ENCODE measurements at places on chromosomes 5 and 9.

GRCh38 chr5:179414459-179415261, 69.4 kb upstream of the ADAMTS2 start:
- no peak for DNase-seq

- DNase-seq, result no peak
Observed at GRCh38 chr9:88060746-88061145, 77.5 kb downstream of the SPATA31C2 start.

DNA sequence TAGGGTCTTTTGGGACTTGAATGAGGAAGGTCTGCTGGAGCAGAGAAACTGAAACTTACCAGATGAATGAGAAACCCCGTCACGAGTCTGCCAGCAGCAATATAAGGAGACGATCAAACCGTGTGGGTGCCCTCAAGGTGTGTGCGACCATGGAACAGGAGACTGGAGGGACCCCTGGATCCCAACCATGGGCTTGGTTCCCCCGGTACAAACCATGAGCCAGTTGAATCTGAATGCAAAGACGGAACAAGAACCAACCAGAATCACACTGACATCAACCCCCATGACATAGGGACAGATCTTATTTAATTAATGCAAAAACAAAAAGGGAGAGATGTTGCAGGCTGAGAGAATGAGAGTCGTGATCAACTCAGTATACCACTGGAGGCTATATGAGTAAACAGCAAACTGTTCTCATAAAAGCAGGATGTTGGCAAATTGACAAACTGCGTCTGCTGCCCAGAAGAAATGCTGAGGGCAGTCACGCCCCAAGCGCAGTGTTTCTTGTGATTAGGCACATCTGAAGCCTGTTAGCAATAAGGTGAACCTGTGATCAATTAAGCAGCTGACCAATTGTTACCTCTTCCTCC, 475.5 kb upstream of the ACO1 start:
- DNase-seq, result no peak

- no peak for DNase-seq
Observed at GRCh38 chr9:4857163-4857810, 64.5 kb downstream of the RCL1 start.

GRCh38 chr5:153542536-153542935, 52.1 kb downstream of the GRIA1 start:
- DNase-seq, result no peak

Data from activated CD4-positive, alpha-beta T cell treated with anti-CD3 and anti-CD28 coated beads, Interleukin-2, amount 50 U/mL, for 1 hour (primary cell).